Stimulated activated CD8-positive, alpha-beta memory T cell treated with anti-CD3 and anti-CD28 coated beads, Interleukin-4, amount 100 ng/mL, for 4 hours (primary cell): ENCODE measurements at places on chromosomes 3 and 15.

- no peak for DNase-seq
Measured at GRCh38 chr15:90259524-90259923, 5.9 kb upstream of the NGRN start.

DNA sequence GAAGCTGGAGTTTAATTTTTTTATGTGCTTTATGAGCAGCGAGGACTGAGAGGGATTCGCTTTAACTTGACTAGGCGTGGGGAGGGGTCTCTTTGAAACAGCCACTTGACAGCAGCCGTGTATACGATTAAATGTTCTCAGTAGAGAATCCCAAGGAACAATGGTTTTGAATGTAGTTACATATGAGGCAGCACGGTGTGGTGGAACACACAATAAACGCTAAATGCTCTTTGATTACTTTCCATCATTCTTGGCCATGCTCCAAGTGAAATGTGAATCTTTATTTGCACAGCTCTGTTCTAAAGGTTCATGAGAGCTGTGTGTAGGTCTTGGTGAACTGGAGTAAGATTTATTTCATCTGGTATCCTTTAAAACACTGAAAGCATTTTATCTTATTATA, 251.4 kb upstream of the TGFBR2 start:
- no peak for DNase-seq

DNA sequence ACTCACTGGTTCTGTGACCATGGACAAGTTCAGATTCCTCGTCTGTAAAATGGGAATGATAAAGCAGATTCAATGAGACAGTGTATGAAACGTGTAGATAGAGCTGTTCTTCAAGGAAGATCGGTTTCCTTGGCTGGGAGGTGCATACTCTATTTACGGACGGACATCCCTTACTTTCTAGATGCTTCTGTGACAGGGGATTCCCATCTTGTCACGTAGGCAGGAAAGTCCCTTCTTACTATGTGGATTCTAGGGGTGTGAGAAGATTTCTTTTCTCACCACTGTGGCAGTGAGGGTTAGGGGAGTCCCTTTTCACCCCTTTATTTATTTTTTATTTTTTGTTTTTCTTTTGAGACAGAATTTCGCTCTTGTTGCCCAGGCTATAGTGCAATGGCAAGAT, 180.9 kb upstream of the TBL1XR1 start:
- no peak for DNase-seq

DNA sequence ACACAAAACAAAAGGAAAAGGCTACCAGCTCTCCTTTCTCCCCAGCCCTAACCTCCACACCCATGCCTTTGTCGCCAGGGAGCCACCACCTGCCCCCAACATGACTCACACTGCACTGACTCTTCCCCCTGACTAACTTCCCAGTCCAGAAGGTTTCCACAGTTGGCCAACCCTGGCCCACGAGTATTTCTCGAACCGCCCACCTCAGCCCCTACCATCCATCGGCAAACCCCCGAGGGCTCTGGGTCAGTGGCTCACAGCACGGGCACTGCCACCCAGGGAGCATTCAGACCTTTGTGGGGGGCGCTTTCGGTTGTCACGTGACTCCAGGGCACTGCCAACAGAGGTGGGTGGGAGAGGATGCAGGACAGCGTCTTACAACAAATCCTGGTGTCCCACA, 152.3 kb downstream of the LRRC28 start:
- no peak for DNase-seq

DNA sequence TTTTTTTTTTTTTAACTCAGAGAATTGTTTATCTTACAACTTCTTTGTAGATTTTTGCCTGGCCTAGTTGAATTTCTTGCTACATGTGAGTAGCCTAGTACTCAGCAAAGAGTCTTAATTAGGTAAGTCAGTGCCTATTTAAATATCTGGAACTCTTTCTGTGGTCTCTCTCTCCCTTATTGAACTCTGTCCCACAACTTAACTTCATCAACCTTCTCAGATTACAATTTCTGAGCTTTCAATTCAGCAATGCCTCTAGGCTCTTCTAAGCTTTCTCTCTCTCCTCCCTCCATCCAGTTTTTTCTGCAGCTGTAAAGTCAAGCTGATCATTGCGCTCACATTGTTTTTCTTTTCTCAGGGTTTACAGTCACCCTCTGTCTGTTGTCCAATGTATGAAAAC, 517.6 kb upstream of the ROBO1 start:
- DNase-seq, result no peak

GRCh38 chr3:33613041-33613440, 105.0 kb downstream of the CLASP2 start:
- no peak for DNase-seq

GRCh38 chr15:51168700-51169099, 74.0 kb upstream of the TNFAIP8L3 start:
- DNase-seq, result no peak

DNA sequence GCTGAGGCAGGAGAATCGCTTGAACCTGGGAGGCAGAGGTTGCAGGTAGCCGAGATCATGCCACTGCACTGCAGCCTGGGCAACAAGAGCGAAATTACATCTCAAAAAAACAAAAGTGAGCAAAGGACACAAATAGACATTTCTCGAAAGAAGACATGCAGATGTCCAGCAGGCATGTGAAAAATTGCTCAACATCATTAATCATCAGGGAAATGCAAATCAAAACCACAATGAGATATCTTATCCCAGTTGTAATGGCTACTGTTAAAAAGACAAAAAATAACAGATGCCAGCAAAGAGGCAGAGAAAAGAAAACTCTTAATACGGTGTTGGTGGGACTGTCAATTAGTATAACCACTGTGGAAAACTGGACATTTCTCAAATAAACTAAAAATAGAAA, 20.9 kb downstream of the ASB7 start:
- DNase-seq, result no peak

DNA sequence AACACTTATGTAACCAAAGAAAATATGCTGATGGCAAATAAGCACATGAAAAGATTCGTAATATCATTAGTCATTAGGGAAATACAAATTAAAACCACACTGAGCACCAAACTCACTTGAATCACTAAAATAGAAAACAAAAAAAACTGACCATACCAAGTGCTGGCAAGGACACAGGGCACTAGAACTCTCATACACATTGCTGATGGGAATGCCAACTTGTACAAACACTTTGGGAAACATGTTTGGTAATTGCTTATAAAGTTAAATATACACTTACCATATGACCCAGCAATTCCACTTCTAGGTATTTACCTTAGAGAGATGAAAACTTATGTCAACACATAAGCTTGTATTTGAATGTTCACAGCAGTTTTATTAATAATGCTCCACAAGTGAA, 95.5 kb downstream of the TFDP2 start:
- no peak for DNase-seq

- no peak for DNase-seq
Measured at GRCh38 chr15:65888981-65889380, 19.7 kb downstream of the RAB11A start.

DNA sequence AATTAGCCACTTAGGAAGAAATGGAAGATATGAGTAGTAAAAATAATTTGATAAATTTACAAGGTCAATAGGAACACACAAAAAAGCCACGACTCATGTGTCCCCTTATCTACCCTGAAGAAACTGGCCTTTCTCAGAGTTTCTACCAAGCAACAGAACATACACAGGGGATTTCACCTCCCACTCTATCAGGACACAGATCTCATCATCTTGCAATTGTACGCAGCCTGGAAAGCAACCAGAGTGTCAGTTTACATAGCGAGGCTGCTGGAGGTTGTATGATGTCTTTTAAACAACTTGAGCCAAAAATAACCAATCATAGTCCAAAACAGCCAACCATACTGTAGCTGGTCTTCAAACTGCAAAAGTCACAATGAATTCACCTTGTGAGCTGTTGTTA, 19.7 kb upstream of the LMOD3 start:
- no peak for DNase-seq

DNA sequence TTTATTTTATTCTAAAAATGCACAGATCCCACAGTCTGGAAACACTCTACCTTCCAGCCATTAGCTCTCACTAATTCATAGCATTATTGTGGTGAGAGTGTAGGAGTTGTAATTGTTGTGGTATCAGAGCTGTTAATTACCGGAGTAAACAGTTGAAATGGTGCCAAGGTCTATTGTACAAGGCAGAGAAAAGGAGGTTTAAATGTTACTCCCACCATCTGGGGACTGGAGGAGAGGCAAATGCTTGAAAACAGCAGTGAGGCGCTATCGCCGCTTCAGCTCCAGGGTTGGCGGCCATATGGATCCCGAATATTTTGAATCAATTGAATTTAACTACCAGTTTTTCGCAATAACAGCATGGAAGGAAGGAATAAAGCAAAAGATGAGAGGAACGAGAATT, 113.1 kb upstream of the C15orf61 start:
- no peak for DNase-seq

- DNase-seq, result no peak
Measured at GRCh38 chr3:115146032-115146417, 1.1 kb downstream of the ZBTB20 start.

- no peak for DNase-seq
Measured at GRCh38 chr3:126313166-126313565, 44.0 kb downstream of the KLF15 start.

DNA sequence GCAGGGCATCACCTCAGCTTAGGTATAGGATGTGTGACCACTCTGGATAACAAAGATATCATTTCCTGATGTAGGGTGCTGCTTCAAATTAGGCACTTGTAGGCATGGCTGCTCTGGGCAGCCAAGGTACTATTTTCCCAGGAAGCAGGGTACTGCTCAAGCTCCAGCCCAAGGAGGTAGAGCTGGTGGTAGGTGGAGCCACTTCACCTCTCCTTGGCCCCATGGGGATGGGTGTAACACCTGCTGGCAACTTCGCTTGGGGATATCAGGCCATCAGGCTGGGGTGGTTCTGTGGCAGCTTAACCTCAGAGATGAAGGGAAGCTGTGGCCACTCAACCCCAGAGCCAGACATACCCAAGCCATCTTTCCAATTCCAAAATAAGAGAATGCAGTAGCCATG, 147.1 kb upstream of the IGF1R start:
- DNase-seq, result no peak

- no peak for DNase-seq
Measured at GRCh38 chr3:60445446-60445845, 805.8 kb downstream of the FHIT start.

DNA sequence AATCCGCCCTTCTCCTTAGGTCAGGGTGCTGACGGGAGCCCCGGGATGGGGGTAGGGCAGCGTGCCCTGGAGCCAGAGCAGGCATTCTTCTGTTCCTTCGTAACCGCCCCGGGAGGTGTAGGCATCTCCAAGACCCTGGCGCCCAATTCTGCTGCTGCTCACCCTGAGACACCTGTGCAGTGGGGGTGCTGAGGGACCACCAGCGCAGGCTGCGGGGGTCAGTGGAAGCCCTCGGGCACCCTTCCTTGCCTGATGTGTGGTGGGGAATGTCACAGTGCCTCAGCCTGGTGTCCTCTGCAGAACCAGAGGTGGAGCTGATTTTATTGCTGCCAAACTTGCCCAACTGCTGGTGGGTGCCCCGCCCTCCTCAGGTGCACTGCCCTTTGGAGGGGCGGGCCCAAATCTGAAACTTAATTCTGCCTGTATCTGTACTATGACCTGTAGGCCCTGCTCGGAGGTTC, 7.3 kb downstream of the CSK start:
- no peak for DNase-seq

- no peak for DNase-seq
Measured at GRCh38 chr15:95290176-95290974, 1040.1 kb upstream of the NR2F2 start.

- no peak for DNase-seq
Measured at GRCh38 chr3:115148142-115148790, 1.2 kb upstream of the ZBTB20 start.

GRCh38 chr15:36748366-36749115, 169.1 kb downstream of the CDIN1 start:
- DNase-seq, result no peak

GRCh38 chr15:96270581-96271172, 59.8 kb upstream of the NR2F2 start:
- no peak for DNase-seq

DNA sequence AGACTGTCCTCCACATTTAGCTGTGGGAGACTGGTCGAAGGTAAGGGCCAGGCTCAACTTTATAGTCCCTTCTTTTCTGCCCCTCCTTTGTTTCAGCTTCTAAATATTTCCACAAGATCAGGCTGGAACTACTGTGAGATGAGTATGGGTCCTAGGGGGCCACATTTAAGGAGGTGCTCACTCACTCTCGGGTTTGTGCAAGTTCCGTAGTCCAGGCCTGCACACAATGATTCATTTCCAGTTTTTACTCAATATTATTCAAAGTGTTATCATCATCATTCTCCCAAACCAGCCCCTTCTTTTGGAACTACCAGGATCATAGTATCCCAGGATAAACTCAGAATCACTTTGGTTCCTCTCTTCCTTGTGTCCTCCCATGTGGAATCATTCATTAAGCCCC, 289.1 kb downstream of the ADAMTSL3 start:
- DNase-seq, result no peak
